Retina (tissue), 1 donor: ENCODE measurements at places on chromosomes 5 and 9.
A peak's percentile ranks its signal among the peaks of the same experiment; 100 is the strongest.

- DNase-seq: no peak
Observed at GRCh38 chr9:113775749-113776148, 100.4 kb upstream of the ZNF618 start.

DNA sequence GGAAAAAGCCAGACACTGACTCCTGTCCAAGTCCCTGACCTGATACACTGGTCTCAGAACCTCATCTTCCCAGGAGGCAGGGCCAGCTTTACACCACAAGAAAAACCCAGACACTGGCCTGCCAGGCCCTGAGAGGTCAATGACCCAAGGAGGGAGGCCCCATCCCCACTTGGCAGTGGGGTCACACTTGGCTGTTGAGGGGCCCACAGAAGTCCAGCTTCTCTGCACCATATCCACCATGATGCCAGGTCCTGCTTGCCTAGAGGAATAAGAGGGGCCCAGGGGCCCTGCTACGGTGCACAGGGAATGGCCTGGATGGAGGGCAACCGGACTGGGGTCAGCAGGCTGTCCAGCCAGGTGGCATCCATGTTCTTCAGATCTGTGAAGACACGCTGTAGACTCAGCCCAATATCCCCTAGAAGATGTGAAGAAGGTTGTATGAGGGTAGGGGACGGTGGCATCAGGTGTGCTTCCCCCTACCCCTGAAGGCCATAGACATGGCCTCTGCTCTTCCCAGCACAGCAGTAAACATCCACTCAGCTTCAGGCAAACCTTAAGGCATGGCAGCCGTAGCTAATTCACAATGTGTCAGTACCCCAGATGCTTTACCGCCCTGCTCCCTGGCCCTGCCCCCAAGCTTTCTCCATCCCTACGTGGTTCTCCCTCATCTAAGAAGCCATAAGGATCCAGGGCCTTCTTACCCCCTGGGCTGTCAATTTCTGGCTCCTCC, 6.7 kb downstream of the IRF1 start:
- no peak for DNase-seq

DNA sequence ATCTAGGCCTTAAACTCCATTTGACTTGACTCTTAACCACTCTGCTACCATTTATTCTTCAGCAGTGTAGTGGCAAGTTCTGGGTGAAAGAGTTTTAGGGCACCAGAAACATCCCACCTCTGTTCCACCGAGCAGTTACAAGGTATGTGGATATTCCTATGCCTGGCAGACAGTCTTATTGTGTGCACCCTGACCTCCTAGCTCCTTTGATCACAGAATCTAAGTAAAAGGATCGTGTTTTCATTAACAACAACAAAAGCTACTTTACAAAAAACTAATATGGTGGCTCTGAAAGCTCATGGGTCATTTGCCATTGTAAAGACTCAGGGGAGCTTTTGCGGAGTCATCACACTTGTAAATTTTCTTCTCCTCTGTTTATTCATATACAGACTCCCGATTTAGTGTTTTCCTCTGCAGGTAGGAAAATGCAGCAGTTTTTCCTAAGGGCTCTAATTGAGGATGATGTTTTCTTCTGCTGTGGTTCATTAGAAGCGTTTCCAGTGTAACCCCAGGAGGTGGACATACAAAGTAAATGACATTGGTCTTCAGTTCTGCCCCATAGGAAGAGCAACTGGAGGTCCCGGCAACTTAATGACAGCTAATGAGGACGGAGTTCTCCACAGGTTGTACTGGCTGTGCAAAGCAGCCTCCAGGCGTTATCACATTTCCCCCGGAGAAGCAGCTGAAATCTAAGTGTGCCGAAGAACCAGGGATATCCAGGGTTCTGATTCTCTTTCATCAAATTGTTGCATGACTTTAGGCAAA, 78.2 kb downstream of the ATP10B start:
- peak; percentile 53 for DNase-seq

- no peak for DNase-seq
Observed at GRCh38 chr5:10387690-10388089, 34.2 kb downstream of the MARCHF6 start.

- DNase-seq: no peak
Observed at GRCh38 chr5:96065685-96066385, 104.2 kb upstream of the ELL2 start.

DNA sequence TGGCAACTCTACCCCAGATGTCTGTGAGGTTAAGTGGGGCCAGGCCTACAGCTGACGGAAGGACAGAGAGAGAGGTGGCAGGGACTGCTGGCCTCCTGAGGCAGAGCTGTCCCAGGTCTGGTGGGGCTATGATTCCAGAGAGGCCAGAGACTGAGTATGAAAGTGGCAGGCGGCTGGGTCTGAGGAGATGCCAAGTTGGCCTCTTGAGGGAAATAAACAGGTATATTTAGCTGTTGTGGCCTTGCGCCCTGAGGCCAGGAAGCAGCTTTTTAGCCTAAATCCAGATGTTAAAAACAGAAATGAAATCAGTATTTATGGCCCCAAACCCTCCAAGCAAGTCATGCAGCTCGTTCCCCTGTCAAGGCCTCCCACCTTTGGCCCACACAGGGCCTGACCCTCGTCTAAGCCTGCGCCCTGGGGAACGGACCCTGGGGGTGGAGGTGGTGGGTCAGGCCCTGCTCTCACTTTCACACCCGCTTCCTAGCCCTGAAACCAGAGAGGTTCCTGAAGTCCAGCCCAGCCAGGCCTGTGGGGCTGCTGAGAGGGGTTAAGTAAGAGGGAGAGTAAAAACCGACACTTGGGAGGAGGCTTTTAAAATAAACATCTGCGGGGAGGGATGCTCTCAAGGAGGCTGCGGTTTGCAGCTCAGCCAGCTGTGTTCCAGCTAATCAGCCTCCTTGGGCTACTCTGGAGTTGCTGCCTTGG, 18.7 kb downstream of the PCDHGC5 start:
- DNase-seq: no peak

DNA sequence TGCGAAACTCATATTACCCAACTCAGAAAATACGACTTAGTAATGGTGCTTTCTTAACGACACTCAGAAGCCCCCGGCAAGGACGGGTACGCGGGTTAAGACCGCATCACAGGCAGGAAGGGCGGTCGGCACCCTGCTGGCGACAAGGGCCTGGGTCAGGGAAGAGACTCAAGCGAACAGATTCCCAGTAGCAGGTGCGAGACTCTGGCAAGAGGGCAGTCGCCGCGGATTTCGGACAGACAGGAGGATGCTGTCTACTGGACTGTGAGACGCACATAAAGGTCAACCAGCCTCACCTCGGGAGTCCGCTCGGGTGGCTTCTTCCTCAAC, 398 bp downstream of the RAPGEF6 start:
- no peak for DNase-seq

- no peak for DNase-seq
Observed at GRCh38 chr5:665956-666711, 27.0 kb downstream of the TPPP start.

GRCh38 chr9:94173632-94174031, 85.5 kb upstream of the ZNF169 start:
- DNase-seq: no peak

GRCh38 chr9:33163433-33164137, 3.6 kb downstream of the B4GALT1 start:
- DNase-seq: no peak
